Lung (tissue), 17 donors: ENCODE measurements at places on chromosomes 4 and X. TPM values are rescaled to one million over a fixed set of nuclear protein-coding genes. Genes with fewer than 3 reads are reported as not detected.

DNA sequence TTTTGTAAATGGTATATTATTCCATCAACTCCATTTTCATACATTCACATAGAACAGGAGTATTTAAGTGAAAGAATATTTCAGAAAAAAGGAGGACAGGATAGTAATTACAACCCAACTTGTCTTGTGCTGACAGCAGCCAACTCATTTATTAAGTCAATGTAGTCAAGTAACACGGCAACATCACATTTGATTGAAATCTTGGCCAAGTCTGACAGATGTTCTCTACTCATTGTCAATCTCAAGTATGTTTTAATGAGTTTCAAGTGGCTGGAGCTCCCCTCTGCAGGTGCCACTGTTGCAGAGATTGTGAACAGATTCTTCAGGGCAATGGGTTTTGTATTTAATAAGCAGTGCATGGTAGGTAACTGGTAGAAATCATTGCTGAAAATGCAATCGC lies 332.5 kb downstream of the C4orf33 start:
- DNase-seq = no peak

GRCh38 chr4:40672528-40673522 lies 43.2 kb upstream of the RBM47 start:
- DNase-seq = peak; percentile 44

GRCh38 chr4:124266721-124267120 lies 445.8 kb downstream of the ANKRD50 start:
- no peak for DNase-seq

DNA sequence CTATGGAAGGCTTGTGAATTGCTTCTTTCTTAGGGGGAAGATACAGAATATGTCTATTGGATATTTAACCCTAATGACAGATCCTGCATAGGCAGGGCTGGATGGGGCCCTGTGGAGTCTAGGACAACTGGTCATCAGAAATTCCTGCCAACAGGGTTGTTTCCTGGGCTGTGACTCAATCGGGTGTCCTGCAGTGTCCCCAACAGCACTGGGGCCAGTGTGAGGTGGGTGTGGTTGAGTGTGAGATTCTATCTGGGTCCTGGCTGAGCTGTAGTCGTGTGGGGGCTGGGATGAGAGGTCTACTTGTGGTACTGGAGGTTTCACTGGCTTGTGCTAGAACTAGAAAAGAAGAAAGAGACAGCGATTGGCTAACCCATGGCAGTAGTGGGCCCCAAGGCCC lies 87.3 kb upstream of the WDR1 start:
- DNase-seq = no peak

PNMA6E gene
- not detected for total RNA-seq

GRCh38 chrX:50618788-50619558 lies 148.3 kb upstream of the DGKK start:
- no peak for DNase-seq

DNA sequence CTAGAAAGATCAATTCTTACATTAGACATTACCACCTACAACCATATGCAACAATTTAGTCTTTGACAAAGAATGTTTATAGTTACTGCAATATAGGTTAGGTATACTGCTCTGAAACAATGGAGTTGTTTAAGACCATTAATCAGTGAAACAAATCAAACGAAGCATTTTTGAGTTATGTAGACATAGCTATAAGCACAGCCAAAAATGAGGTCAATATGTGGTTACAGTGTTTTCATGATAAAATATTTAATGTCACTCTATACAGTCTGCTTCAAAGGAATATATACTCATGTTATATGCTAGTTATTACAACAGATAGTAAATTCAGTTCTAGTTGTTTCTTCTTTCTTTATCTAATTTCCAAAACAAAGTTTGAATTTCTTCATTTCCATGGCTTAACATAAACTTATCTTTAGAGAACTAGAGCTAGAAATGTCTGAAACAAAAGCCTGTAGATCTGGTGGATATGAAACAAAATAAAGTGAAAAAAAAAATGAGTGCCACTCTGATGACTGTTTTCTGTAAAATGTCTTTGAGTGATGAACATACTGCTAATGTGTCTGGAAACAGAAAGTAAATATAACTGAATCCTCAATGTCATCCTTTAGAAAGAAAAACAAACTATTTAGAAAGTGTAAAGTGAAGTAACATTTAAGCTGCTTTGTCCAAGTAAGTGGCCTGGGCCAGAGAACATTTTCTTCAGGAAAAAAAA lies 809.0 kb downstream of the FAT4 start:
- DNase-seq = peak; percentile 69

ZCCHC18 gene
- 0.52 TPM for total RNA-seq

GRCh38 chrX:24838629-24839028 lies 144.9 kb downstream of the POLA1 start:
- DNase-seq = peak; percentile 63

DNA sequence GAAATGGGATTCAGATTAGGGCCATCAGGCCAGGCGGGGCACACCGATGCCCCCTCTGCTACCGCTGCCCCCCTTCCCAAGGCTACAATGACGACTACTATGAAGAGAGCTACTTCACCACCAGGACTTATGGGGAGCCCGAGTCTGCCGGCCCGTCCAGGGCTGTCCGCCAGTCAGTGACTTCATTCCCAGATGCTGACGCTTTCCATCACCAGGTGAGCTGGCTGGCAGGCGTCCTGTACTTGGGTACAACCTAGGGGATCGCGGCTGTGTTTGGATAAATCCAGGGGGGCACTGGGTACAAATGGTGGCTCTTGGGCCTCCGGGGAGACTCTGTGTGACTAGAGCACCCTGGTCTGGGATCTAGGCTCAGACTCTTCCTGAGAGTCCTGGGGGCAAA lies 1.1 kb downstream of the EMD start:
- no peak for DNase-seq

- no peak for DNase-seq
Observed at GRCh38 chr4:107755841-107756356, 35.9 kb upstream of the PAPSS1 start.

LNX1 gene
- 5.2 TPM for total RNA-seq

SLC49A3 gene
- total RNA-seq = 35.1 TPM

GRCh38 chrX:70554081-70554480 lies 109.4 kb downstream of the DLG3 start:
- peak; percentile 17 for DNase-seq

DNA sequence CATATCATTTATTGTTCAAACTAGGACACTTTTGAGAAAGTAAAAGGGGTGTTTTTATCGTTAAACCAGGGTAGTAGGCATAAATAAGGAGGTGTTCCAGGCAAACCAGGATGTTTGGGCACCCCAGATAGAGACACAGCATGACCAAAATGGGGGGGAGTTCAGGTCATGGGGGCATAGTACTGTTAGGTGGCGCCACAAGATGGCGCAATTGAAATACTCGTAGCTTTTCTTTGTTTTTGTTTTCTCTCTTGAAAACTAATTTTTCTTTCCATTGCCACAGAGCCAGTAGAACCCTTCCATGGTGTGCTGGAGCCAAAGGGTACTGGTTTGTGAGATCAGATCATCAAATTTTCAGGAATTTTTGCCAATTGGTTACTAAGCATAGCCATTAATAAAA lies 283.4 kb downstream of the BCOR start:
- peak; percentile 43 for DNase-seq

SOD3 gene
- total RNA-seq = 101 TPM

GLOD5 gene
- 2.0 TPM for total RNA-seq

DNA sequence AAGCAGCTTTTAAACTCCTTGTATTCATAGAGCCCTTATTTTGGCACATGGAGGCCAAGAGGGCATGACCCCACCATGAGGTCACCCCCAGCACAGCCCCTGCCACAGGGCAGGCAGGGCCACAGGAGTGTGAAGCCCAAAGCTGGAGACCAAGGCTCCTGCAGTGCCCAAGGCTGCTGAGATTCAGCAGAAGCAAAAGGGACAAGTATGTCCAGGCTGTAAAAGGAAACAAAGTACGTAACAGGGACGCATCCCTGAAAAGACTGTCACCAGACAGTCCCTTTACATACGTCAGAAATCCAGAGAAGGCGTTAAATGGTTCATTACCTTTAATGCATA lies 18.9 kb downstream of the GAK start:
- DNase-seq = no peak

GRCh38 chrX:140664939-140665338 lies 44.6 kb upstream of the LINC00632 start:
- DNase-seq = peak; percentile 17

- no peak for DNase-seq
Observed at GRCh38 chr4:55547466-55547770, 709 bp upstream of the CLOCK start.
